ENCODE measurements at places on chromosomes 6 and 20.

GRCh38 chr6:110544472-110544871, 68.1 kb upstream of the SLC22A16 start:
- DNase-seq = no peak

DNA sequence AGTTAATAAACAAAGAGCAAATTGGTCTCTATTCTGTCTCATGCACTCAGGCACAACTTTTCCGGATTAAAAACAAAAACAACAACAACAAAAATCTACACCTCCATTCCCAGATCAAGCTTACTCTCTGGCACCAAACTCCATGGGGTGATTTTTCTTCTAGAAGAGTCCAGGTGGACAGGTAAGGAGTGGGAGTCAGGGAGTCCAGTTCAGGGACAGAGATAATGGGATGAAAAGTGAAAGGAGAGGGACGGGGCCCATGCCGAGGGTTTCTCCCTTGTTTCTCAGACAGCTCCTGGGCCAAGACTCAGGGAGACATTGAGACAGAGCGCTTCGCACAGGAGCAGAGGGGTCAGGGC, 437 bp upstream of the HLA-A start:
- no peak for DNase-seq

GRCh38 chr6:35058358-35058675, 82.8 kb downstream of the TCP11 start:
- no peak for DNase-seq

DNA sequence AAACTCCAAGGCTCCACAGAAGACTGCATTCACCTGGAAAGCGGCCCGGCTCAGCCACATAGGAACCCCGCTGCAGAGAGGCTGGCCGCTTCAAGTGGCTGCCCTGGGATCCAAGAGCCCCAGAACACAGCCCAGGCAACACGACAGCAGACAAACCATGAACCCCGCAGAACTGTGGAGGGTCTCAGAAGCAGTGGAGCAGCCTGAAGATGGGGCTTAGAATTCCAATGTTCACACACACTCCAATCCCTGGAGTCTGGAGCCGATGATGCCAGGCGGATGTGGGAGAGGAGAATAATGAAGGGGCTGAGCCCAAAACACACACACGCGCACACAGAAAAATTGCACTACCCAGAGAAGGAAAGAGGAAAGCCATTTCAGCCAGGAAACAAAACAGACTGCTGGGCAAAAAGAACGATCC, 52.4 kb downstream of the NINL start:
- DNase-seq = no peak

DNA sequence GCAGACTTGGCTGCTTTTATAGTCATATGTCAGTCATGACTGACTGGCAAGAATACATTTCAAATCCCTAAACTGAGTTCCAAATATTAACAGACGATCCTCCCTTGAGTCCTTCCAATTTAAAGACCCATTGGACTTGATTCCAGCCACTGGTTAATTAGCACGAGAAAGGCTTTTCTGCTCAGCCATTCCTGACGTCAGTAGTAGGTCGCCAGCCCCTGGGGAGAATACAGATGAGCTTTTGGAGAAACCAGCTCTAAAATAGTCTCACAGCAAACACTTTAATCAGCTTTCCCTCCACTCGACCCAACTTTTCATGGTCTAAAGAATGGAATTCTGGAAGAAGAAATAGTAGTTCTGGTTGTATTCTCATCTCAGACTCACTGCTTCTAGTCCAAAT, 91.6 kb downstream of the SLC22A3 start:
- peak; percentile 26 for DNase-seq

GRCh38 chr6:30709101-30709868, 7.8 kb downstream of the MDC1 start:
- no peak for DNase-seq

DNA sequence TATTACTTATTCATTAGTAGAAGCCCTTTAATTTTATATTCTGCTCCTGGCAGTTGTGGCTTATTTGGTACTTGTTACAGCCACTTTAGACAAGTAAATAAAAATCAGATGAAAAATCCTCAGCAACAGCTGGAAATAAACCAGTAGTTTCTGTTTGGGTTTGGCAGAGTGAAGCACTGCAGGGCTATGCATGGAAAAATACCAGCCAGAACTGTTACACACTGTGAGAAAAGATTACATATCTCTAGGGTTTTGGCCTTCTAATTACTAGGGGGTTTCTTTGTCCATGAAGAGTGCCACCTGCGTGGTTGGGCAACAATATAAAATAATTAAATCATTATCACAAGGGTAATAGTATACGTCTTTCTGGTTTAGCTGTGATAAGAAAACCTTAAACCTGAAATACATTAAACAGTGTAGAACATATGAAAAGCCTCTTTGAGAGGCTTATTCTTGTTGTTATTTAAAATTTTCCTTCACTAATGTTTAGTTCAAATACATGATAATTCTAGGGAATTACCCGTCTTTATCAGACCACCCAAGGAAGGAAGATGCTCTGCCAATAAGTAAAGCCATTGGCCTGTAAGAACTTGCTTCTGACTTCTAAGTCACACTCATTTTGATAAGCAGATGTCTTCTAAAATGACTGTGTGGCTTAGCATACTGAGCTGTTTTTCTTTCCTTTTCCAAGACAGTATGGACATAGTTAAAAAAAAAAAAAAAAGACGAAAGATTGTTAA, 320.0 kb upstream of the FLRT3 start:
- no peak for DNase-seq

DNA sequence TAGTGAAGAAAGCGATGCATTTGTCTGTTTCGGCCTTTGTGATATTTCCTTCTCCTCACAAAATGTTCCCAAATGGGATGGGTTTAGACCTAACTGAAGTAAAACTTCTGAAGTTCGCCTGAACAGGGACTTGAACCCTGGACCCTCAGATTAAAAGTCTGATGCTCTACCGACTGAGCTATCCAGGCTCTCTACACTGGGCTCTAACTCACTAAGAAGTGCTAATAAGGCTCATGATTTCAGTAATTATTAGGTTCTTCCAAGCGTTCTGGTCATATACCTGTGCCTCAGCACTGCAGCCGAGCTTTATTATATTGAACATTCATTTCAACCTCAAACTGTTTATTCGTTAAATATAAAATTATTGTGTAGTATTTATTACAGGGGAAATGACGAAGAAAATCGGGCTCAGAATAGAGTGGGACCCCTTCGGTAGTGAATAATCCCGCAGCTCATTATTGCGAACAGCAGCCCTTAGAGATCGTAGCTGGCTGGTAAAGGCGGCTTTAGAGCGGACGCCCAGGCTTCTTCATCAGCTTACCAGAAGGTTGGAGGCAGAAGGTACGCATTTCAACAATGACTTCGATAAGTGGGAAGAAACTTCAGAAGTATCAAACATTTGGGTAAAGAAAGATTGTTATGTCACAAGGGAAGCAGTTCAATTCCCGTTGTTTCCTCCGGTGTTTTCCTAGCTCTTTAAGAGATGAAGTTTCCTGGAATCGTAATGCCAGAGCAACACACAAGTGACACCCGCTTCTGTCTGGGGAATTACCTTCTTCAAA, 119.0 kb upstream of the ZNF184 start:
- peak; percentile 29 for DNase-seq

DNA sequence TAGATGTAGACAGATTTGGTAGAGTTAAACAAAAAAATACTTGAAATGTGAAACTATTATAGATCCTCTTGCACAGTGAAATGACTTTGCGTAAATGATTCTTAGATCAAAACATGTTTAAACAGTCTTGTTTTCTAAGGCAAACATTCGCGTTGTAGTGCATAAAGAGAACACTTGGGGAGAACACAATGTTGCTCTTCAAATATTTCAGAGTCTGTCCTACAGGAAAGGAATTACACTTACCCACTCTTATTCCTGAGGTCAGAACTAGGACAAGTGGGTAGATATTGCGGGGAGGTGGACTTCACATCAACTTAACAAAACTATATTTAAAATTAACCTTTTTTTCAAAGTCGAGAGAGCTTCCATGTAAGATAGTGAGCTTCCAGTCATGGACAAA, 183.5 kb upstream of the PCSK2 start:
- no peak for DNase-seq

DNA sequence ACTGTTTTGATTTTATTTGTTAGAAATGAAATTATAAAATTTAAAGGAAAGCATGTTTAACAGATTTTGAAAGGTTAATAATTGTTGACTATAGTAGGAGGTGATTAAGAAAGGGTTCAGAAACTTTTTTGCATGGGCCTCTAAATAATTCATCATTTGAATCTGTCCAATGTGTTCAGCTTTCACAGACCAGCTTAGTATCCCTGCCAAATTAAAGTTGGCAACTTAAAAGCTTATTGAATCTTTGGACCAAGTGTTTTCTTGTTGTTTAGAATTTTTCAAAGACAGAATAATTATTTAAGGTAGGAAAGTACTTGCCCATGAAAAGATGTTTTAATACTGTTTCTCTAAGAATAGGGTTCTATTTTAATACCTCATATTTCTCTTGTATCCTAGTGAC, 466.0 kb downstream of the GJA1 start:
- DNase-seq = no peak

GRCh38 chr6:120774275-120774674, 560.0 kb downstream of the TBC1D32 start:
- no peak for DNase-seq

DNA sequence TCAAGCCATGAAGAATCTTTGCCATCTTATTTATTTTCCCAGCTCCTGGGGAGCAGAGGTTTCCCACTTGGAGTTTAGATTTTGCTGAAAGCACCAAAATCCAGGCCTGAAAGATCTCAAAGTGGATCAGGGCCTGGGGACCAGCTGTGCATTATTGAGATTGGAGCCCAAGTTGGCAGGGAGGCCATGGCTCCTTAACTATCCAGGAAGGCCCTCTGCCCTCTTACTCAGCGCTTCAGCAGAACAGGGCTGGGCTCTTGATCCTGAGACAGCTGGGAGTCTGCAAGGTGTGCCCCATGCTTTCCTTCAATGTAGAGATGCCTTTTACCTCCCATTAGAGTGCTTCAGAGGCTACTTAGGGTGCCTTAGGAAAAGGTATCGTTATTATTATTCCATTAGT, 24.6 kb downstream of the FOXO3 start:
- no peak for DNase-seq

DNA sequence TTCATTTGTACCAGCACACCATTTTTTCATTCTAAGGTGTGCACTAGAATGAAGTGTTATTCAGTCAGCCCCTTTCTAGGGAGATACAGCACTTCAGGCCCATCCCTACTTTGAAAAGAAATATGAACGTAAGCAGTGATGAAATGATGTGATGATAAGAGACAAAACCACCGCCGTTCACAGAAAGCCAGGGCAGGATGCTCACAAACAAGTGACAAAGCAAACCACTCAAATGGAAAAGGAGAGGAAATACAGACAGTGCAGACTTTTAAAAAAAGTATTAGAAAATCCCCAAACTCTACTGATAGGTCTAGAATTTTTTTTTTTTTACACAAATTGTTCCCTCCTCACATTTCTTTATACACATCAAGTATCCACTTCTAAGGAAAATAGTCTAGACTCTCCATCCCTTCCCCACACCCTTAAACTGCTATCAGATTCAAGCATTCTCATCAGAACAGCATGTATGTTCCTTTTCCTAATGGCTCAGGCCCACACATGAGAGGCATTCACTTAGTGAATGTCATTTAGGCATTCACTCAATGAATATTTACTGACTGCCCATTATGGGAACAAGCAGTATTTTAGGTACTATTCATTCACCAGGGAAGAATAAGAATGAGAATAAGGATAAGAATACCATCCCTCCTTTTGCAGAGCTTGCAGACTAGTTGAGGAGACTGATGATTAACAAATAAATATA, 243.5 kb downstream of the GMPR start:
- no peak for DNase-seq
